HFF-Myc (cell line): ENCODE measurements at places on chromosomes 1 and 21.

DNA sequence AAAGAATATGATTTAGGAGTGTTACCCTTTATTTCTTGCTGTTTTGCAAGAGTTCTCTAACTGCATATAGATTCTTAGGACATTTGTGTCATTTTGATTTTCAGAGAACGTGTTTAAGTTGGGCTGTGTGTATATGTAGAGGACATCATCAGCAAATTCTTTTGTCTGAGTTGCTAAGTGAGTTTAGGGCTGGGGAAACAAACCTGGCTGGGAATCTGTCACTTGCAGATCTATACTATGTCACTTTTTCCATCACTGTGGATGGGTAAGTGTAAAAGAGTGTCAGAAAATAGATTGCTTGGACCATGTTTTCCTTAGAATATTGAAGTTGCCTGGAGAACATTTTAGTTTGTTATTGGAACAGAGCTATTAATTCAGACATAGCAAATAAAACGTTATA is 349.1 kb upstream of the NEGR1 start:
- no peak for DNase-seq

GRCh38 chr1:211623515-211623914 is 44.6 kb upstream of the SLC30A1 start:
- DNase-seq, result no peak

DNA sequence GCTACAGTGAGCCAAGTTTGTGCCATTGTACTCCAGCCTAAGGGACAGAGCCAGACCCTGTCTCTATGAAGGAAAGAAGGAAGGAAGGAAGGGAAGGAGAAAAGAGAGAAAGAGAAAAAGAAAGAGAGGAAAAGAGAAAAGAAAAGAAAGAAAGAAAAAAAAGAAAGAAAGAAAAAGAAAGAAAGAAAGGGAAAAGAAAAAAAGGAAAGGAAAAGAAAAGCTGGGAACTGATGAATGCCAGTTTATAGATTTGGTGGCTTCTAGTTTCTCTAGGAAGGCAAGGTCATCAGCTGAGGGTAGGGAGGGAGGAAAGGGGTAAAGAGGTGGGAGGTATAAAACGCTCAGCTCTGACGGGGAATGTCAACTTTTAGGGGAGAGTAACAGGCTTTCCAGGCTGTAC is 62.3 kb upstream of the AKT3 start:
- no peak for DNase-seq

DNA sequence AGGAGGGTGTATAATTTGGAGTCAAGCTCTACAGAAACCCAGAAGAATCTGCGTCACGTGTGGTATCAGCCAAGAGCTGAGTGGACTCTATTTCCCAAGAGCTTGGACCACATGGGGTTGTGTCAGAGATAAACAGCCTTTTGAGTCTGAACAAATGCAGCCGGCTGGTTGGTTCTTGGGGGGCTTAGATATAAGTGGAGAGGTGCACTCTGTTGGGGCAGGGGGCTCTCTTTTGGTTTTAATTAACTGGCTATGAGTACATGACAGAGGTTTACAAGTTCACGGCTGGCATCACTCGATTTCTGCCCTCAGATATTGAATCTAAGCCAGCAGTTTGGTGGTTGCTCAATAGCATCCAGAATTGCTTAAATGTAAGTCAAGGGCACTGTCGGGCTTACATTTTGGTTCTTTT is 501 bp upstream of the MRAP start:
- DNase-seq, result no peak

DNA sequence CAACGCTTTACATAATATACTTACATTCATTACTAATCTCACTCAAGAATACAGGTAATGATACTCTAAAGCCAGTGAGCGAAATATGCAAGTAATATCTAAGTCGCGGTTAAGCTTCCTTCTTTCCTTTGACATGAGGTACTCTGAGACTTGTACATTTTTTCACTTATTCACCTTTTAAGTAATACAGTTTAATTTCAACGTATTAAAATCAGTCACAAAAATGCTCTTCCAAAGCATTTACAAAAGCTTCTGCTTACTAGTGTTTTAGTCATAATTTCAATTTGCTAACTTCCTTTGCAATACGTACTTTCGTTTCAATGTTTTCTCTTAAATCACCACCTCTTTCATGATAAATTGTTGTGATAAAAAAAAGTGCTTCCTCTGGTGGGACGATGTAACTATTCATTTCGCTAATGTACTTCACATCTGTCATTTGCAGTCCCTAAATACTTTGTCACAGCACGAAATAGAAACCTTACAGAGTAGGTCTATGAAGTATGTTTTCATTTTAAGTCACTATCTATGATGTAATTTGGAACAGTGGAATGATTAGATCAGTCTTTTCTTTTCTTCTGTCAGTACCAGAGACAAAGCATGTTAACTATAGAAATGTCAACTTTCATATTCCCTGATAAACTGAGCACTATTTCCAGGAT is 34.0 kb upstream of the ADGRL4 start:
- no peak for DNase-seq

DNA sequence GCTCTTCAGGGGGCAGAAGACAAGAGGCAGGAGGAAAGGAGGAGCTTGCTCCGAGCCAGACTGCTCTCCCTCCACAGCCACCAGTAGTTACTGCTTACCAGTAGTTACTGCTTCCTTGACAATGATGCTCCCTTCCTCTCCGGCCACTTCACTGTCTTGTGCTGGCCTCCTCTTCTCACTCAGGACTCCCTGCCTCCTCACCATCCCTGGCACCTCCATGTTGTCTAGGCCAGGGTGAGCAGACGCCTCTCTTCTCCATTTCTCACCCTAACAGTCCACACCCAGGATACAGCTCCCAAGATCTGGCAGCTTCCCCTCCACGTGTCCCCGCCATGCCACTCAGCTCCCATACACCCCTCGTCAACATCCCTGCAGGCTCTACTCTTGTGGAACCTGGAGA is 82.4 kb upstream of the TLR5 start:
- DNase-seq, result no peak

DNA sequence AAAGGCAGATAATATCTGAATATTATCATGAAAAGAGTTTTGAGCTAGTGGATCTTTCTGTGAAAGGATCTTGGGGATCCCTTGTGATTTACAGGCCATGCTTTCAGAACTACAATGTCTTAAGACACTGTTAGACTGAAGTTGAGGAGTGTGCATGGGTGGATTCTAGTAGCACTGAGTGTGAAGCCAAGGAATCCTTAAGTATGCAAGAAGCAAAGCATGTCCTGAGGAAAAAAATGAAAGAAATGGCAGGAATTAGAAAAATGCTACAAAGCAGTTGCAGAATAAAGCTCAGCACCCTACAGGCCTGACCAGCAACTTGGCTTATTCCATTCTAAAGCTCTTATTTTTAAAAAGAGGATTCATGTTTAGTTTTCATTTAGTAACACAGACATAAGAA is 11.9 kb downstream of the STX6 start:
- DNase-seq, result no peak

- no peak for DNase-seq
Measured at GRCh38 chr1:46479744-46480350, 9.8 kb upstream of the DMBX1 start.

GRCh38 chr21:38330666-38331065 is 73.9 kb downstream of the KCNJ15 start:
- DNase-seq, result no peak

- no peak for DNase-seq
Measured at GRCh38 chr21:44710294-44710665, 1.1 kb downstream of the TSPEAR start.
